Germinal center (tissue), 1 donor: ENCODE measurements at places on chromosomes 1 and 21.

- no peak for DNase-seq
These were observed 79.3 kb downstream of the LHX4 start for GRCh38 chr1:180309338-180309737.

DNA sequence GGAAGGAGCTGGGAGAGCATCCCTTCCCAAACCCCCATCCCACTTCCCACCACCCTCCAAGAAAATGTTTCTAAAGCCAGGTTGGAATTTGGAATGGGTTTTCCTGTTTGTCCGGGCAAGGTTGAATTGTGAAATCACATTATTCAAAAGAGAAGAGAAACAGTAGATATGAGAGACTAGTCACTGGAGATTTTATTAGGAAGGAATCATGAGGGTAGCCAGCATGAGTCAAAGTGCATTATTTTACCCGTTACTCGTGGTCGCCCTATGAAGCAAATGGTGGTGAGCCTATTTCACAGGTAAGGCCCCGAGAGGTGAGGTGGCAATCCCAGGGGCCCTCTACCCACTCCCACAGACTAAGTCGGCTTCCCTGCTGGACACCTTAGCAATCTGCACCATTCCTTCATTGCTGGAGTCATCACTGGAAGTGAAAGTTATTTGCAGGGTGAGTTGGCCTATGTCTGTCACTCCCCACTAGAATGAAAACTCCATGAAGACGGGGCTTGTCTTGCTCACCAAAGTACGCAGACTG lies 52.8 kb downstream of the TOMM20 start:
- DNase-seq, result no peak

DNA sequence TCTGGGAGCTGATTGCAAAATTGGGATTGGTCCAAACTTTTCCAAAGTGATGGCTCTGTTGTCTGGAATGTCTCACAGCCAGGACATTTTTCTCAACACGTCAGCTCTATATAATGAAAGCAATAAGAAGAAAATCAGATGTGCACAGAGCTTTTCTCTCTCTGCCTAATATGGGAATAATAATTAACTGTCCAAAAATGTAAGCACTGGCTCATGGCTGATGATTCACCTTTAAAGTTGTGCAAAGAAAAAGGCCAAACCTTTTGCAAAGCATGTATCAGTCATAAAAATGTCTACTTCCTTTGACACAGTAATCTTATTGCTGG lies 30.4 kb downstream of the ZNF281 start:
- DNase-seq, result no peak

DNA sequence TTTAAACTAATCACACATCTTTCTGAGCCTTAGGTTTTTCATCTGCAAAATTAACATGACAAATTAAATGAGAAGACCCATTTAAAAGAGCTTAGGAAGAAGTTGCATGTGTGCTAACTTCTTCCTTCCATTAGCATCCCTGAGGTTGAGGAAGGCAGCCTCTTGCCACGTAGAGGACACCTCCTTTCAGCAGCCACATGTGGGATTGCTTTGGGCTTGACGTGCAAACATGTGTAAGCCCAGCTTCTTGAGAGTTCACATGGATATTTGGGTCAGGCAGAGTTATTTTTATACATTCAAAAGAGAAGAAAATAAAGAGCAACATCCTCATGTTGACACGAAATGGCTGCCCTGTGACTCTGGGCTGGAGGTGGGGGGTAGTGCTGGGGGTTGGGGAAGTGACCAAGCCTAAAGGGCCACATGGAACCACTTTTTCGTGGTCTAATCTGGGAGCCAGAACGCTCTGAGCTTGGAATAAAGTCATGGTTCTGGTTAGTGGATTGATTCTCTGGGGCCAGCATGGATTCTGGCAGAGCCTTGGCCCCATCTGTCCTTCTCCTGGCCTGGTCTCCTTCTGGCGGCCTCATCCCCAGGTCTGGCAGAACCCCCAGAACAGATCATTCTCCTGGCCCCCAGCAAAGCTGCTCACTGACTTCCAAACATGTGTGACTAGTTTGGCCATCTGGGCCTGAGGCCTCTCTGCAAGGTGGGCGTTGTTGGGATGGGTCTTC lies 137.1 kb upstream of the USP24 start:
- no peak for DNase-seq

GRCh38 chr1:17016317-17016661 lies 4.6 kb upstream of the ATP13A2 start:
- no peak for DNase-seq

DNA sequence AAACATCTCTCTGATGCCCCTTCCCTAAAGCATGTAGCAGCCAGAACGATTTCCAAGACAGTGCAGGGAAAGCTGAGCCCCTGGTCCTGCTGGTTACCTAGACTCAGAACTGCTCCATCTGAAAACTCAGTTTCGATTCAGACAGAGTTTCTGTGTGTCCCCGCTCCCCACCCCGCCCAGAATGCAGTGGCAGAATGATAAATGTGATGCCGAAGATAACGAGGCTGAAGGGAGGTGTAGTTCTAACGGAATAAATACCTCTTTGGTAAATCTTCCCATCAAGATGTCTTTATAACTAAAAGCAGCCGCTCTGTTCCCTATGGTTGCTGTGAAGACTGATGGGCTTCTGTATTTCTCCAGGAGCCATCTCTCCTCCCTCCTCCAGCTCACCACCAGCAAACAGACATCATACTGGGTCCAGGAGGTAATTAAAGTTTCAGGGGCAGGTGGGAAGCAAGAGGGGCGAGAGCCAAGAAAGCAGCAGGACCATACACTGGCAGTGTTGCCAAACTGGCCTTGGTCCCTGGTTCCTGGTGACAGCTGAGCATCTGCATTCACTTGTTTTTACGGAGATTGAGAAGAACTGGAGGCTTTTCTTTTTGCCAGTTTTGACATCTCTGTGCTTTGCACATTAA lies 76.9 kb downstream of the DDX20 start:
- no peak for DNase-seq

GRCh38 chr1:230334447-230334837 lies 91.7 kb downstream of the PGBD5 start:
- no peak for DNase-seq

DNA sequence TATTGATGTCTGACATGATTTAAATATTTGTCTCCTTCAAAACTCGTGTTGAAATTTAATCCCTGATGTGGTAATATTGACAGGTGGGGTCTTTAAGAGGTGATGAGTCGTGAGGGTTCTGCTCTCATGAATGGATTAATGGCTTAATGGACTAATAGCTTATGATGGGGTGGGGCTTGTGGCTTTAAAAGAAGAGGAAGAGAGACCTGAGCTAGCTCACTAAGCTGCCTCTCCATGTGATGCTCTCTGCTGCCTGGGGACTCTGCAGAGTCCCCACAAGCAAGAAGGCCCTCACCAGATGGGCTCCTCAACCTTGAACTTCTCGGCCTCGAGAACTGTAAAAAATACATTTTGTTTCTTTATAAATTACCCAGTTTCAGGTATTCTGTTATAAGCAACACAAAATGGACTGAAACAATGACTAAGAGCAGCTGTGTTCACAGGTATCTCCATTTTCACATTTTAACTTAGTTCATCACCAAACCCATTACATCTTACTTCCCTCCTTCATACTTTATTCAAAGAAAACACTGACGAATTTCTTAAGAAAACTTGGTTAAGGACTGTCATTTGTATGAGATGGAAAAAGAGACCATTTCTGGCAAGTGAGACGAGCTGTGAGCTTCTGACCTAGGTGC lies 12.1 kb upstream of the AIM2 start:
- DNase-seq, result no peak

DNA sequence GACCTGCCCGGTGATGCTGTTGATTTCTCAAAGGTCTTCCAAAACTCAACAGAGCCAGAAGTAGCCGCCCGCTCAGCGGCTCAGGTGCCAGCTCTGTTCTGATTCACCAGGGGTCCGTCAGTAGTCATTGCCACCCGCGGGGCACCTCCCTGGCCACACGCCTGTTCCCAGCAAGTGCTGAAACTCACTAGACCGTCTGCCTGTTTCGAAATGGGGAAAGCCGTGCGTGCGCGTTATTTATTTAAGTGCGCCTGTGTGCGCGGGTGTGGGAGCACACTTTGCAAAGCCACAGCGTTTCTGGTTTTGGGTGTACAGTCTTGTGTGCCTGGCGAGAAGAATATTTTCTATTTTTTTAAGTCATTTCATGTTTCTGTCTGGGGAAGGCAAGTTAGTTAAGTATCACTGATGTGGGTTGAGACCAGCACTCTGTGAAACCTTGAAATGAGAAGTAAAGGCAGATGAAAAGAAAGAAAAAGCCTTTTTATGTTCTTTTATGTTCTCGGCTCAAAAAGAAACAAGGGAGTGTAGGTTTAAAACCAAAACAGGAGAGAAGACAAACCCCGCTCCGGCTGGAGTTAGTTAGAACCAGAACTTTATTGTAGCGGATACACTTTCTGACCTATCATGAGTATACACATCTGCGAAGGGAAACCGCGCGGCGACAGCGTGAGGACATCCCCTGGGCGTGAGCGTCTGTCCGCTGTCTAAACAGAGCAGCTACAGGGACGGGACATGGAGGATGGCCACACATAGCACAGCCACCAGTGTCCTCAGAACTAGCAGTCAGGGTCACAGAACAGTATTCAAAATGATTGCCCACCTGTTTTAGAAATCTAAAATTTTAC lies 77.1 kb downstream of the PIK3CD start:
- no peak for DNase-seq

DNA sequence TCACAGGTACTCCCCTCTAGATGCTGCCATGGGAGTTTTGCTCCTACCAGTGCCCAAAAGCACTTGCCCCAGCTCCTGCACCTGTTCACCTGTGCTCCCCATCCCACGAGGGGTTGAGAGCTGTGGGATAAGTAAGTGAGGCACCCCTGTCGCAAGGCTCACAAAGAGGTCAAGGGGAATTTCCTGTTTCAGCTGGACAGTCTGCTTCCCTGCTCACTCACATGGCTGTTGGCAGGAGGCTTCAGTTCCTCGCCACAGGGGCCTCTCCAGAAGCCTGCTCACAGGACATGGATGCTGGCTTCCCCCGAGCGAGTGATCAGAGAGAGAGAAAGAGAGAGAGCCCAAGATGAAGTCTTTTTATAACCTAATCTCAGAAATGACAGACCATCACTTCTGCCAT lies 8.7 kb upstream of the NCMAP start:
- DNase-seq, result no peak

DNA sequence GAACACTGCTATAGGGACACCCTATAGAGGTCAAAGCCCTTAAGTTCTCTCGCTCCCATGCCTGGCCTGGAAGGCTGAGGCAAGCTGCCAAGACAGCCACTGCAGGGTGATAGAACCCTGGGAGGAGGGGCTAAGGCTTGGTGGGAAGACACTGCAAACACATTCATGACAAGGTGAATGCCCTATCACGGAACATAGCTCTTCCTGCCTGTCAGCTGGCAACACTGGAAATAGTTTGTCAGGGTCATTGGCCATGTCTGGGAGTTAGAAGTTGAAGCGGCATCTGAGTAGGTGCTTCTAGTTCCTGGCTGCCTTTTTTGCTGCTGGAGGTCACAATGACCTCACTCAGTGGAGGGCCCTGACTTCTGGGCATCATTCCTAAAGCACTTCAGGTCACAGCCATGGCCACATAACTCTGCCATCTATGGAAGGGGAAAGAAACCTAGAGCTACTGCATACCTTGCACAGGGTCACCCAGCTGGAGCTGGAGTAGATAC lies 4.2 kb downstream of the FABP3 start:
- DNase-seq, result no peak

DNA sequence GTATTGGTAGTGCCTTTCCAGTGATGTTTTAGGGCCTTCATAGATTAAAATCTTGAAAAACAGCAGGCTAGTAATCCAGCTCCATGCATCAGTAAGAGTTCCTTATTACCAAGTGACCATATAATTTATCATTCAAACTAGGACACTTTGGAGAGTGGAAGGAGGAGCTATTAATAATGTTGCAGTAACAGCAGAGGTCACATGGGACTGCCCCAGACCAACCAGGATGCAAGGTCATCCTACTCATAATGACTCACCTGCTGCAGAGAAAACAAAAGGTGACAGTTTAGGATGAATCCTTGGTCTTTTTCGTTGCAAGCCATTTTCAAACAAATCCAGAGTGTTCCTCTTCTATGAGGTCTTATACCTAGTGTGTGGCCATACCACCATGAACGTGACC lies 187.4 kb downstream of the NUF2 start:
- no peak for DNase-seq

DNA sequence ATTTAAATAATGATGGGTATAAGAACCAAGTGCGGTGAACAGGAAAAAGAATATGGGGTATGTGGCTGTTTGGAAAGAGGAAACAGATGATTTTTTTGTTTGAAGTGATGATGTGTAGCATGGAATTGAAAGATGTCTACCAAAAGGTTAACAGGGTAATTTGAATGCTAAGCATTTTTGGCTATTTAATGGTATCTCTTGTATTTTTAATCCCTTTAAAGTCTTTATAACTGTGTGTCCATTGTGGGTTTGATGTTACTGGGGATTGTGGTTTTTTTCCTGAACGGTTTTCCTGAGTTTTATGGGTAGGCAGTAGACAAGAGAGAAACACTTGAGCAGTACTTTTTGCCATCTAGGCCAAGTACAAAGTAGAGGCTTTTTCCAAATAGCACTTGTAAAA lies 63.2 kb downstream of the PRDM2 start:
- no peak for DNase-seq

DNA sequence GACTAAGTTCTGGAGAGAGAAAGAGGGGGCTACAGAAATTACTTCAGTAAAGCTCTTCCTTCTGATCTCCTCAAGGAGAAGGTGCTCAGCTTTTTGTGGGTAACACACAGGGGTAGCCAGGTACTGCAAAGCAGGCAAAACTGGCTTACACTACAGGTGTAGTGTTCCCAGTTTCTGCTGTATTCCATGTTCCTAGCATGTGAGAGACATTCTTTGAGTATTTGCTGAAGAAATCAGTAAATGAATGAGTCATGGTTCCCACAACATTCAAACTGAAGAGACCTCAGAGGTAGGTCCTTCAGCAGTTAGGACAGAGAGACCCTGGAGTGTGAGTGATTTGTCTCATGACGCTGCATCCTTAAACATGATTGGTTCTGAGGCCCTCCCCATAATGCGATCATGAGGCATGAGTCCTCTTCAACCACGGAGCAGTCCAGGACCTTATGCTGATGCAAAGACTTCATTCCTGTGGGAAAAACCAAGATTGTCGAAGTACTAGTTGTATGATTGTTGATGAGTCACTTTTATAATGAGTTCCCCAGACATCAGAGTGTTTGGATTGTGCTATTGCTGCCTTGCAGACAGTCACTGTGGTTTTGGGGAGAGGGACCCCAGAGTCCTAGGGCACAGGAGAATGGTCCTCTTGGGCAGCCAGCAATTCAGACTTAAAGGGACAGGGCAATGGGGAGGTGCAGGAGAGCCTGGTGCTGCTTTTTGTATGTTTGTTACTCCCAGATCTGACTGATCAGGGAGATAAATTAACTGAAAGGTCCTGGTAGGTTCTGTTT lies 2.7 kb upstream of the OR10J4 start:
- DNase-seq, result no peak

DNA sequence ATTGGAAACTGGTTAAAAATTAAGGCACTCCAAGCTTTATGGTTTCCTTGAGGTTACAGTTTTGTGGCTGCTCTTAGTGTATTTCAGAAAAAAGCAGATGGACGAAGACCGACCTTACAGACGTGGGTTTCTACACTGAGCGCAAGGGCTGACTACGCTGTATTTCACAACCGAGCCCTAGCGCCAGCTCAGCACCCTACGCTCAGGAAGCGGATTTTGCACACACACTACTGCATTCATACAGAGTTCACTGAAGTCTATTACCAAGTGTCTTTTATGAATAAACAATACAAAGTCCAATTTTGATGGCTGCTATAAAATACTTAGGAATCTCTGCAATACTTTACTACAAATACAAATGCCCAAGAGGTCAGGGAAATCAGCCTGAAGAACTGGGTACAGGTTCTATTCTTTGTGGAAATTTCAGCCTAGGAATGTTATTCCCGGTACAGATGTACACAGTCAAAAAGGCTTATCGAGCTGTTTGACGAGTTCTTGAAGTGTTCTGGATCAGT lies 23.8 kb downstream of the PTTG1IP start:
- DNase-seq, result no peak

GRCh38 chr1:57824535-57824934 lies 400.7 kb upstream of the DAB1 start:
- DNase-seq, result no peak
